ENCODE measurements at places on chromosomes 1 and 21.

- no peak for DNase-seq
Measured at GRCh38 chr1:38581396-38581795, 278.2 kb downstream of the RRAGC start.

DNA sequence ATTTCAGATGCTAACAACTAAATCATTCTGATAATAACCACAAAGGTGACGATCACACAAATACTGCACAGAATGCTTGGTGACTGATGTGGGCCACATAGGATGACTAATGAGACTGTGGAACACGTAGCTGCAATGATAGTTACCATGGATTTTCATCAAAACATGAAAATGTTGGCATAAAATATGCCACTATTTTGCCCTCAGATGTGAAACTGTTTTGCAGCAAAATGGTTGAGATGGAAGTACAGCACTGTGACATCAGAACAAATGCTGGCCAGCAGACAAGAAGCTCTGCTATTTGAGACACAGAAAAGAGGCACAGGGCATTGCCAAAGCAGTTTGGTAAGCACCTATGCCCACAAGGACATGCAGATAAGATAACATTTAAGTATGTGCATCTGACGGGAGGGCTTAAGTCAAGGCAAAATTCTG is 83.8 kb downstream of the NIBAN1 start:
- no peak for DNase-seq

DNA sequence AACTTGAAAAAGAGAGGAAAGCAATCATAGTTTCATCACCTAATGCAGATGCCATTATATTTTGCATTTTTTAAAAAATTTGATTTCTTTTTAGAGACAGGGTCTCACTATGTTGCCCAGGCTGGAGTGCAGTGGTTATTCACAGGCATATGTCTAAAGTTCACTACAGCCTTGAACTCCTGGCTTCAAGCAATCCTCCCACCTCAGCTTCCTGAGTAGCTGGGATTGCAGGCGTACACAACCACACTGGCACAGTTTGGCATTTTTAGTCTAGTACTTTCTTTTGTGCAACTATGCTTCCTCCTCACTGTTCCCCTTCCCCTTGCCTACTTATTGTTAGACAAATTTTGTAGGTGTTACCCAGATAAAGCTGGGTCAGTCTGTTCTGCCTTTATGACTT is 18.0 kb downstream of the RHOU start:
- no peak for DNase-seq

- no peak for DNase-seq
Measured at GRCh38 chr1:199976496-199977144, 50.9 kb upstream of the NR5A2 start.

- DNase-seq: no peak
Measured at GRCh38 chr1:245085508-245086095, 69.2 kb upstream of the KIF26B start.

- no peak for DNase-seq
Measured at GRCh38 chr1:41385398-41386195, 24.4 kb downstream of the FOXO6 start.

DNA sequence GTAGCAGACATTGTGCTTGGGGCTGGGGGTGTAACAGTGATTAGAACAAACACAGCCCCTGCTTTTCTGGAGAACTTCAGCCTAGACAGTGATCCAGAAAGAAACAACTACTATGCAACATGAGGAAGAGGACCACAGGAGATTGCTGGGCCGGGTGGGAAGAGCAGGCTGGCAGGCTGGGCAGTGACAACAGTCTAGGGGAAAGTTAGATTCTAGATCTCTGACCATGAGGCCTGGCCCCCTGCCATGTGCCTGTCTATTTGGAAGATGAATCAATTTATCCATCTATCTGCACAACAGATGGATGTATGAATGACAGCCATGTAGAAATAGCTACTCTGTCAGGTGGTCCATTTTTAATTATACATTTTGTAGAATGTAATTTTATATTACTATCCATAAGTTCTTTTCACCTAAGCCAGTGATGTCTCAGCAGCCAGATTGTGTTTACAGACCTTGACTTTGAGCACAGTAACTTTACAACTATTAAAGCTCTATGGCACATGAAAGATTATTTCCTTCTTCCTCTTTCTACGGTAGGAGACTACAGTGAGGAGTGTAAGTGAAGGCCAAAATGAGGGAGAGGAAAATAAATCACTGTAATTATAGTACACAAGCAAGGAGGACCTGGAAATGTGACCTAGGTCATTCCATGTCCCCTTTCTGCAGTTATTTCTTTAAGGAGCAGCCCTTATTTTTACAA is 15.5 kb downstream of the CLIC6 start:
- DNase-seq: no peak

DNA sequence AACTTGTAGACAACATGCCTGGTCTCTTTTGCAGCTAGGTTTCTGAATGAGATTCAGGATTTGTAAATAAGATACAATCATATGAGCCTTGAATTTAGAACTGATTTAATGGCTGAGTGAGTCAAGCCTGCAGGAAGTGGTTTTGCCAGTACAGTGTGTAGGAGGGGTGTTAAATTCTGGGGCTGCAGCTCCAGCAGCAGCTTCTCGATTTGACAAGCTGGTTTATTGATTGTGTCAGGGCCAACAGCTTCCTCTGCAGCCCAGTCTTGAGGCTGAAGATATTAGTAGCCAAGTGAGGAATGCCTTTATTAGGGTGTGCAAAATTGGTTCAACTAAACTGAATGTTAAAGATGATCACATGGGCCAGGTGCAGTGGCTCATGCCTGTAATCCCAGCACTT is 11.5 kb upstream of the PLA2G5 start:
- DNase-seq: no peak

- no peak for DNase-seq
Measured at GRCh38 chr1:30284728-30285475, 438.5 kb downstream of the MATN1 start.

GRCh38 chr1:211732293-211732980 is 57.0 kb upstream of the NEK2 start:
- DNase-seq: no peak

DNA sequence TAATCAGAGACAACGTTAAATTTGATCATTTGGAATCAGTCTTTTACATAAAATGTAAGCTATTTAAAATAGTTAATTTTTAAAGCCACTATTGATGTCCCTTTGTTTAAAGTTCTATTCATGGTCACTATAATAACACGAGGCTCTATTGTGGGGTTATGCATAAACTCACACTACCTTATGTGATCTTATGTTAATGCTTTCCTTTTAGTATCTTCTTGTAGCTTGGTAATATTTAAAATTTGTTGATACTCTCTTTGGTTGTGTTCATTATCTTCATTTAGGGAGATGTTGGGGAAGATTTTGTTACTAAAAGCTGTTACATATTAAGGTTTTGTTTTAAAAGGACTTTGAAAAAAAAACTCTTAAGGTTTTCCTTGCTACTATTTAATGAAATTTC is 1.2 kb downstream of the B3GALT2 start:
- no peak for DNase-seq

DNA sequence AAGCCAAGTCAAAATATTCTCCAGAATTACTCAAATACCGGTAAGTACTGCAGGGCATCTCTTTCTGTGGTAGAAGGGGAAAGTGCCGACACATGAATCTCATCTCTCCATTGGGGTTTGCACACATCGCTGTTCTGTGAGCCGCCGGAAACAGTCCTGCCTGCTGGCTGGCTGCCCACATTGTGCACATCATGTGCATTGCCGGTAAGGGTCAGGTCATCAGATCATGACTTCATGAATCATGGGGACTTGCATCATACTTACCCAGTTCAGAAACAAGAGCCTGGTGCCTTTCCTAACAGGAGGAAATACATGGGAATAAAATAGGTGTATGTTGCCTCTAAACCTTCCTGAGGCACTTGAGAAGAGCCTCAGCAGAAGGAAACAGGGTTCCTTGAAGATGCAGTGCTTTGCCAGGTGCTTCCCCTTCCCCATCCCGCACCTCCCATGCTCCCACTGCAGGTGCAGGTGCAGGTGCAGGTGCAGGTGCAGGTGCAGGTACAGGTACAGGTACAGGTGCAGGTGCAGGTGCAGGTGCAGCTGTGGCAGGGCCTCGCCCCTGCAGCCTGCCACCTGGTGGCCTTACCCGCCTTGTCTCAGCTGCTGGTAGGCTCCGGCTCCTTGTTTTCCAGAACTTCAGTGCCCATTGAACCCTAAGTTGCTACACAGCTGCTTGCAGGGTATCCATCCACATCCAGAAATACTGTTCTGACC is 26.5 kb downstream of the GPR137B start:
- DNase-seq: no peak
